Frontal cortex (tissue), 4 donors: ENCODE measurements at places on chromosomes 12 and 14. TPM values are rescaled to one million over a fixed set of nuclear protein-coding genes. Genes with fewer than 3 reads are reported as not detected.

Gene GRIN2B
- 75.4 TPM for total RNA-seq

Gene UBC
- total RNA-seq: 1,522 TPM

Gene MYH6
- not detected for total RNA-seq

Gene PPHLN1
- total RNA-seq: 82.3 TPM

Gene BCL7A
- 88.0 TPM for total RNA-seq

Gene MSI1
- 6.9 TPM for total RNA-seq

Gene HOXC12
- not detected for total RNA-seq

Gene PCED1B
- total RNA-seq: 0.41 TPM

Gene REP15
- total RNA-seq: 0.82 TPM

Gene MAP1LC3B2
- 0.82 TPM for total RNA-seq

Gene ASCL1
- total RNA-seq: 8.2 TPM

Gene KERA
- total RNA-seq: 1.2 TPM

Gene LBHD2
- total RNA-seq: not detected

Gene ENDOU
- total RNA-seq: not detected

Gene CEBPE
- not detected for total RNA-seq

Gene HOXC13
- not detected for total RNA-seq

Gene NGB
- total RNA-seq: 4.9 TPM

Gene OTX2
- total RNA-seq: 0.41 TPM

Gene ERP29
- total RNA-seq: 40.4 TPM

Gene KRT6B
- not detected for total RNA-seq

Gene FOXA1
- total RNA-seq: not detected

Gene LGR5
- total RNA-seq: under 0.01 TPM

Gene ZCRB1
- 24.9 TPM for total RNA-seq

Gene CCDC177
- total RNA-seq: 4.5 TPM

Gene VWF
- total RNA-seq: 8.2 TPM

Gene ASIC1
- 15.5 TPM for total RNA-seq

Gene ASB8
- total RNA-seq: 37.1 TPM

Gene TCL1B
- not detected for total RNA-seq
